ENCODE measurements at places on chromosomes 11 and 22.
A peak's percentile ranks its signal among the peaks of the same experiment; 100 is the strongest.

DNA sequence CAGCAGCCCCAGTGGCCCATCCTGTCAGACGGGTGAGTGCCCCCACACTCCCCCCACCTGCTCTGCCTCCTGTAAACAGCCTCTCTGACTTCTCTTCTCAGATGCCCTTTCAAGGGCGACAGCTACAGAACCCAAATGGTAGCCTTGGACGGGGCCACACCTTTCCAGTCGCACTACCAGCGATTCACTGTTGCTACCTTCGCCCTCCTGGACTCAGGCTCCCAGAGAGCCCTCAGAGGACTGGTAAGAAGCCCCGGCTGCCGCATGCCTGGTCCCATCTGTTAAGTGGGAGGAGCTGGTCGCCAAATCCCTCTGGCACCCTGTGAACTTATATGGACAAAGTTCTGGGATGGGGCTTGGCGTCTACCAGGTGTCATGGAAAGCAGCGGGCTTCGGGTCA lies 6.2 kb downstream of the ZP1 start:
- DNase-seq = no peak

GRCh38 chr11:20008871-20009644 lies 151.2 kb downstream of the DBX1 start:
- no peak for DNase-seq

GRCh38 chr11:8276528-8276927 lies 12.8 kb upstream of the LMO1 start:
- DNase-seq = no peak

DNA sequence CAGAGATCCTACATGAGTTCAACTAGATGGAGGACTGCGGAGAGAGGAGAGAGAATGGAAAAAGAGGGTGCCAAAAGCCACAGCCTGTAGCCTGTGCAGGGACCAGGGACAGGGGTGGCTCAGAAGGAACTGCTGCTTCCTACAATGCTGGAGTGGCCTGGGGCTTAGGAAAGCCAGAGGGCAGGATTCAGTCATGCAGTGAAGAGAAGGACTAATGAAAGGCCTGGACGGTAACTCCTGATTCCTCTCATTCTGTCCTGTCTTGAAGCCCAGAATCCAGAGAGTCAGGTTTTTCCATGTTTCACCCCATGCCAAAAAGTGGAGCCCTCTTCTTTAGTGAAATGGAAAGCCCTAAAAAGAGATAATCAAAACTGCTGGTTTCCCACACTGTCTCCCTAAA lies 48.4 kb upstream of the INCENP start:
- DNase-seq = no peak

DNA sequence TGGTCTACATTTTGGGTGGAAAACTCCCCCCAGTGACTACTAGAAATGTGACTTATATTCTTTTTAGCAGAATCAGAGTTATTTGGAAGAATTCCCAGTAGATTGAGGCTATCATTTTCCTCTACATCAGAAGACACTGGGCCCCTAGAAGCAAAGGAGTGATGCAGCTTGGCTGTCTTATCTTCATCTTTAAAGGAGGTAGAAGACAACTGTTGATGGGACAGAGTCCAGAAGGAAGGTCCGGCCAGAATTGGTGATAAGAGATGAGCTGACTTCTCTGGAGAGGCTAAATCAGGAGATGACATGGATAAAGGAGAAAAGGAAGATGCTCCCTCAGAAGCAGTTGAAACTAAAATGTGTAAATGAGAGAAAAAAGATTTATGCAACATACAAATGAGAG lies 149.6 kb downstream of the ENTHD1 start:
- DNase-seq = no peak

- DNase-seq = no peak
Observed at GRCh38 chr11:120613264-120614226, 102.0 kb downstream of the GRIK4 start.

GRCh38 chr11:94558468-94558867 lies 8.7 kb upstream of the PIWIL4 start:
- DNase-seq = peak; percentile 58

DNA sequence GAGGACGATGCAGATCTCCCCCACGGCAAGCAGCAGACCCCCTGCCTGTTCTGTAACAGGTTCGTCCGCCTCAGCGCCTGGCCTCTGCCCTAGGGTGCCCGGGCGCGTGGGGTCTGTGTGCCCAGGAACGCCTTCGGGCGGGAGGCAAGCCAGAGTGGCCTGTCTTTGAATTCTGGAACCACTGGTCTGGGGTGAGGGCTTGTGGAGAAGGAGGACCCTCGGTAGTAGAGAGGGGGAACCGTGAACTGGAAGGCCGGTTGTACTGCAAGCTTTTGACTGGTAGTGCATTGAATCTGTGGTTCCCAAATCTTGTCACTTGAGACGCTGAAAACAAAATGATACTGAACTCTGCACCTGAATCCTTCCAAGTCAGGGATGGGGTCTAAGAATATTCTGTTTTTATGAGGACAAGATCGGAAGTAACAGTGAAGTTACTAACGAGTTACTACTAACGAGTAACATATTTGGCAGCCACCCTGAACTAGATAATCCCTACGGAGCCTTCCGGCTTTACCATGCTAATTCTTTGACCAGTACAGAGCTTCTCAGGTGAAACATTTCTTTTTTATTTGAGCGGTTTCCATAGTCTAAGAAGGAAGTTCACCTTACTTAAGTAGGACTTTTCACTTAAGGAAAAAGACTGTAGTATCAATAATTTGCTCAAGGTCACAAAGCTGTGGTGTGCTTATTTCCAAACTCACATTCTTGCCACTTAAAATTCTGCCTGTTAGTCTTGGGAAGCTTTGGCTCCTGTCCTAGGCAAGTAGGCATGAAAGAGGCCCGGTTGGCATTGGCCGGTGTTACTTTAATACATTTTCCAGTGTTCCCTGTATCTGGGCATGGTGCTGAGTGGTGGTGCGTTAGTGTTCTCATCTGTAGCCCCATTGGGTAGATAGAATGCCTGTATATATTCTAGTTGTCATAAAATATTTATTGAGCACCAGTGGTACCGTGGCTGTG lies 860 bp downstream of the PRMT3 start:
- peak; percentile 36 for DNase-seq

GRCh38 chr11:45371251-45372115 lies 85.3 kb upstream of the SYT13 start:
- peak; percentile 42 for DNase-seq

GRCh38 chr22:24996420-24996952 lies 44.0 kb downstream of the KIAA1671 start:
- DNase-seq = no peak

DNA sequence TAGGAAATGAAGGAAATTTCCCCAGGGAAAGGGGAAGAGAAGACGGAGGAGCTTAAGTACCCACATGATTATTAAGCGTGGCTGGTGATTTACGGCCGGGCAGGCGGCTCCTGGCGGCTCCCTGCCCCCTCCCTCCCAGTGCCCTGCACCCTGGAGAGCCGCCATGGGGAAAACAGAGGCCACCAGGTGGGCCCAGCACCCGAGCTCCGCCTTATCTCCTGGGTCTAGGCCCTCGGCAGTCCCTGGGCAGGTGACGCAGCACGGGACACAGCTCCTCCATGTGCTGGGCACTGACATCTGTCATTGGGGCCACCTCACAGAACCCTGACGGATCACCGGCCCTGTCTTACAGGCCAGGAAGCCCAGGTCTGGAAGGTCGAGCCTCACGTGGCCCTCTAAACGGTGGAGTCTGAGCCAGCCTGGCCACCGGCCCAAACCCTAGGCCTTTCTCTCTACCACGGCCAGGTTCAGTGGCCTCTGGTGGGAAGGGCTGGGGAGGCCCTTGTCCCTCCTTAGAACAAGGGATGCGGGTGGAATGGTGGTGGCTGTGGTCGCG lies 60.2 kb upstream of the PPARA start:
- DNase-seq = no peak

DNA sequence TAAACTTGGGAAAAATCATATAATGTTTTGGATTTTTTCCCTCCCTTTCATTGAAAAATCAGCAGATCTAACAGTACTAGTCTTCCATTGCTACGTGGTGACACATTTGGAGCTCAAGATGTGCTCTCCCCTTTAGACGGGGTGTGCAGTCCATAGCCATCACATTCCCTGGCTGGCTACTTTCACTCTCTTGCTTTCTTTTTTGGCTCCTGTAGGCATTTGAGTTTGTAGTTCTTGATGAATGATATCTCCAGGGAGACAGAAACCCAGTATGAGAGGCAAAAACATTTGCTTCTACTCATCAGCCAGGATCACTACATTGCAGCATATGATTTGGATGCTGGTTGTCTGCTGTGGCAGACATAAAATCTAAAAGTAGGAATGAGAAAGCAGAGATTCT lies 12.1 kb downstream of the CCDC81 start:
- DNase-seq = no peak

- DNase-seq = no peak
Observed at GRCh38 chr22:41947424-41948080, 600 bp upstream of the CENPM start.

DNA sequence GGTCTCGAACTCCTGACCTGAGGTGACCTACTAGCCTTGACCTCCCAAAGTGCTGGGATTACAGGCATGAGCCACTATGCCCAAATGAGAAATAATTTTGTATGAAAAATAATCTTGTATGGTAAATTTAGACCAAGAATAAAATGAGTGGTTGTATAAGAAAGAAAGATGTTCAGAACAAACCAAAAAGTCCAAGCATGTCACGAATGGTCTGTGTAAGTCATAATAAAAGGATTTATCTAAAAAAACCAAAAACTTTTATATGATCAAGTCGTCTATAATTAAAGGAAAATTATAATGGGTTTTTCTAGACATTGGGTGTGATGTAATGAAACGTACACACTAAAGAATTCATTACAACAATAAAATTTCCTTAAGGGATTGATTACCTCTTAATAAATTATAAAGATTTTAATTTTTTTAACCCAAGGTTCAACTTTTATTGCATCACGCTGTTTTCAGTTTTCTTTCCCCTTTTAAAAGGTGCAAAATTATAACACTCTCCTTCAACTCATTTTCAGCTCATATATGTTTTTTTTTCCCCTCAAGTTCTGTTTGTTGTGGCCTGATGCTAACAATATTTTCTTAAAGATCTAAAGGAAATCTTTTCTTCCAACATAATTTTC lies 8.9 kb upstream of the AQP11 start:
- no peak for DNase-seq

DNA sequence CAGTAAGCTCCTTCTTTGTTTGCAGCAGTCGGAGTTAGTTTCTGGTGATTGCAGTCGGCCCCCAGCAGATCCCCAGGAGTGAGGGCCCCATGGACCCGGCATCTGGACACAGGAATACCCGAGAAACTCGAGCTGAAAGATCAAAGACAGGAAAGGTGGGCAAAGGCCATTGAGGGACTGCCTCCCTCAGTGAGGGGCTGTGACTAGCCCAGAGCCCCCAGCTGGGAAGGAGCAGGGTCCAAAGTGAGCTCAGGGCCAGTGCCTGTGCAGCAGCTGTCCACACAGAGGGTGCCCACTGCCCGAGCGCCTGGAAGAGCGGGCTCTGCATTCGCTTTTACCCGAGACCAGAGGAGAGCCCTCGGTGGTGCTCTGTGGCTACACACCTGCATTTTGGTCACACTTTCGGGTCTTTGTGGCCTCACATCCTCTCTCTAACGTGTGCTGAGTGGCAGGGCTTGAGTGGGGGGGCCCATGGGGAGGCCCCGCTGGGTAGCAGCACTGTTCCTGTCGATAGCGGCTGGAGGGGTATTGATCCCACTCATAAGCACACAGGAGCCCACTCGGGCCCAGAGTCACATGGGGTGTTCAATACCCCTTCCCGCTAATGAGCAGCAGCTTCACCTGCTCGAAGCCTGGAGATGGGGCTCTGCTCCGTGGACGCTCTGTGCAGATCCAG lies 532.9 kb downstream of the TBC1D22A start:
- no peak for DNase-seq

- no peak for DNase-seq
Observed at GRCh38 chr11:8111636-8112035, 30.6 kb downstream of the TUB start.

DNA sequence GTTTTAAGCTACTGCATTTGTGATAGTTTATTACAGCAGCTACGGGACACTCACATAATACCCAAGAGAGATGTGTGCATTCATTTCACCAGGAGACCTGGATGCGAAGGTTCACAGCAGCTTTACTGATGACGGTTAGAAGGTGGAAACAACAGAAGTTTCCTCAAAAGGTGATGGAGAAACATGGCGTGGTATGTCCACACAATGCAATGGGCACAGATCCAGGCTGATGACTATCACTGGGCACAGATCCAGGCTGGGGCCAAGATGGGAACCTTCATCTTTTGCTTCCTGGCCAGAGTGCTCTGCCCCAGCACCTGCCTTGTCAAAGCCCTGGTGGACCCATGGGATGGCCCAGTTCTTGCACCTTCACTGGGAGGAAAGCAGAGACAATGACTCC lies 30.6 kb upstream of the RFPL3 start:
- DNase-seq = no peak

DNA sequence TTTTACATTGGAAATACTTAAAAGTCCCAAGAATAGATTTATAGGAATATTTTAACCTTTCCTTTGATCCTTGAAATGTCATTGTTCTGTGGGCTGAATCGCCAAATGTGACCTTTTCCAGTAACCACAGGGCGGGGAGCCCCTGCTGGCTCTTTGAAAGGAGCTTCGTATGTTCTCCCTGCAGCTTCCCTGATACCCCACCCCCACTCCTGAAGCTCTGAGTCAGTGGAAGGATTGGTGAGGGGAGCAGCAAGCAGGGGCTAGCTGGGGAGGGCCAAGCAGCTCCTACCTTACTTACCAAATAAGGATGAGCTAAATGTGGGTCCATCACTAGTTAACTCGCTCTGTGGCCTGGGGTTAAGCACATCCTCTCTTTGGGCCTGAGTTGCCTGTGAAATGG lies 87.7 kb downstream of the CHST1 start:
- DNase-seq = no peak

DNA sequence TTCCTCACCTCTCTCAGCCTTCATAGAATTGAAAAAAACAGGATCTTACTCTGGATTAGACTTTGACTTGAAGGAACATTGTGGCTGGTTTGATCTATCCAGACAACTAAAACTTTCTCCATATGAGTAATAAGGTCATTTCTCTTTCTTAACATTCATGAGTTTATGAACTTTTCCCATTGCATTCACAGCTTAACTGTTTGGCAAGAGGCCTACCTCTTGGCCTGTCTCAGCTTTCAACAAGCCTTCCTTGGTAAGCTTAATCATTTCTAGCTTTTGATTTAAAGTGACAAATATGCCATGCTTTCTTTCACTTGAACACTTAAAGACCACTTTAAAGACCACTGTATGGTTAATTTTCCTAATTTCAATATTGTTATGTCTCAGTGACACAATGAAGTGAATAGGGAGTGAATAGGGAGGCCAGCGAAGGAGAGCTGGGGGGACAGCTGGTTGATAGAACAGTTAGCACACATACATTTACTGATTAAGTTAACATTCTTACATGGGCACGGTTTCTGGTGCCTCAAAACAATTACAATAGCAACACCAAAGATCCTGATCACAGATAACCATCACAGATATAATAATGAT lies 17.0 kb downstream of the IMMP1L start:
- no peak for DNase-seq

- no peak for DNase-seq
Observed at GRCh38 chr11:117417856-117418255, 90.2 kb downstream of the CEP164 start.

- DNase-seq = no peak
Observed at GRCh38 chr11:33001751-33002542, 13.7 kb upstream of the DEPDC7 start.
